Skeletal muscle cell (primary cell): ENCODE measurements at places on chromosomes 6 and 20.

DNA sequence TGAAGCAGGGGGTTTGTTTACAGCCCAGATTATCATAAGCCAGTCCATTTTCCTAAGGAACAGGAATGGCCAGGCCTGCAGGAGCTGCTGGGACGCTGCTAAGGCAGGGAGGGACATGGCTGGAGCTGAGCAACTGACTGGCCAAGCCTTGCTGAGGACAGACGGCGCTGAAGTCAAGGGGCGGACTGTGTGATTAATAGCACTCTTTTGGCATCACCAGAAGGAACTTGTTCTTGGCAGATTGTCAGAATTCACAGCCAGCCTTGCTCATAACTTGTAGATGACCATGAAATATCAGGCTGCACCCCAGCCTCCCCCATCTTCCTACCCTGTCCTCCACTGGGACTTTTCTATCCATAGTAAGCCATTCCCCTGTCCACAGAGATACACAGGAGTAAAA is 218.8 kb upstream of the RNF24 start:
- peak; percentile 91 for DNase-seq

DNA sequence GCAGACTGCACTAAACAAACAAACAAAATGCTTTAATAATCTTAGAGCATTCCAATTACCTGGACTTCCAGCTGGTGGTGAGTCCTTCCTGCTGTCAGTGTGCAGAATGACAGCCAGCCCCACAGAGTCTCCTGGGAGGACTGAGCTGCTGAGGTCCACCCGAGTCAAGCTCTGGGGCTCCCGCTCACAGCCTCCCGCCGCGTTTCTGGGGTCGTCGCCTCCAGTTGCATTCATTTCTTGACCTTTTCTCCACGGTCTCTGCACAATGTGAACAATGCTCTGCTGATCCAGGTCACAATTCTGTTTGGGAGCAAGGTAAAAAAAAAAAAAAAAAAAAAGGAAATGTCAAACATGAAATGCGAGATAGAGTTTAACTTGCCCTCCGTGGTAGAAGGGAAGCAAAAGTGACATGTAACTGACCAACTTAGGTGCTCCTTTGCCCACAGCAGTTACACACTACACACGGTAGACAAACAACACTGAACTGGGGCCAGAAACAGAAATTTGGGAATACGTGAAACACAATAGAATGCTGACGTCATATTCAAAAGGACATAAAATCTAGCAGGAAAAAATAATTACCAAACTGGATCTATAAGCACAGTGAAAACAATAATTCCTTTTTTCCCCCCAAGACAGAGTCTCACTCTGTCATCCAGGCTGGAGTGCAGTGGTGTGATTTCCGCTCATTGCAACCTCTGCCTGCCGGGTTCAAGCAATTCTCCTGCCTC is 464.9 kb downstream of the PRKN start:
- DNase-seq: no peak

GRCh38 chr6:162198925-162199324 is 528.6 kb downstream of the PRKN start:
- DNase-seq: no peak

DNA sequence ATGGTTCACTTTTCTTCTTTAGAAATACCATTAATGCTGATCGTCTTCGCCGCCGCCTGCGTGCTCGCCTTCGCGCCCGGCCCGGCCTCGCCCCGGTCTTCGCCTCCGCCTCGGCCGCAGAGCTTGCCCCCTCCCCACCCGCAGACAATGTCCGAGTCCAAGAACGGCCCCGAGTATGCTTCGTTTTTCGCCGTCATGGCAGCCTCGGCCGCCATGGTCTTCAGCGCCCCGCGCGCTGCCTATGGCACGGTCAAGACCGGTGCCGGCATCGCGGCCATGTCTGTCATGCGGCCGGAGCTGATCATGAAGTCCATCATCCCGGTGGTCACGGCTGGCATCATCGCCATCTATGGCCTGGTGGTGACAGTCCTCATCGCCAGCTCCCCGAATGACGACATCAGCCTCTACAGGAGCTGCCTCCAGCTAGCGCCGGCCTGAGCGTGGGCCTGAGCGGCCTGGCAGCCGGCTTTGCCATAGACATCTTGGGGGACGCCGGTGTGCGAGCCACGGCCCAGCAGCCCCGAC is 4.8 kb upstream of the PRPH2 start:
- DNase-seq: no peak

- no peak for DNase-seq
Measured at GRCh38 chr6:130239755-130240154, 17.0 kb upstream of the SAMD3 start.

DNA sequence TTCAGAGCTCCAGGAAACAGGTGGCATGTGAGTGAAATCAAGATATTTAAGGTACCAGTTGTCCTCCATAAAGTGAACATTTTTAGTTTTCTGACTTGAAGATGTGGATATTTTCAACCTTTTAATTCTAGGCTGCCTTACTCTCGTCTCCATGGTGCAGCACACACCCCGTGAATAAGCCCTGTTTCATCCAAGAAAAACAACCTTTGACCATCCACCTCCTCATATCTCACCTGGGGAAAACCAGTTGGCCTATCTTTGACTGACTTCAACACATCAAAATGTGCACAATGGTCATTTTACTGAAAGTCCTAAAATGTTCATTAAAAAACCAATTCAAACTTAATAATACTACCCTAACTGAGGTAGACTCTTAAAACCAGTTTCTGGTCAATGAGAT is 73.8 kb upstream of the CD2AP start:
- no peak for DNase-seq

- no peak for DNase-seq
Measured at GRCh38 chr20:62830821-62831220, 14.0 kb downstream of the COL9A3 start.

DNA sequence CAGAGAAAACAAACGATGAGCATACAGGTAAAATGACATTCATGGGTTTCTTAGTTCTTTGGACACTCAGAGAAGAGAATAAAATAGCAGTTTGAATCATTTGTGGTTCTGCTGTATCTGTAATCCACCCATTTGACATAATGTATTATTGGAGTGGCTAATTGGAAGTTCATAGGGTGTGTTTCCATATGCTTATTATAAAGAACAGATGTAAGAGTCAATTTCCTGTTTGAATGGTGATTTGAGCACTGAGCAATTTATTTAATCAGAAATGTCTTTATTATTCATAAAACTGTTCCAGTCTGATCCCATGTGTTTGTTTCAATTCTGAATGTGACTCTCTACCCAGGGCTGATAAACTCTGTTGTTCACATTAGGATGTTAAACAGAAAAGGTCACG is 939.1 kb downstream of the KIF16B start:
- DNase-seq: no peak

DNA sequence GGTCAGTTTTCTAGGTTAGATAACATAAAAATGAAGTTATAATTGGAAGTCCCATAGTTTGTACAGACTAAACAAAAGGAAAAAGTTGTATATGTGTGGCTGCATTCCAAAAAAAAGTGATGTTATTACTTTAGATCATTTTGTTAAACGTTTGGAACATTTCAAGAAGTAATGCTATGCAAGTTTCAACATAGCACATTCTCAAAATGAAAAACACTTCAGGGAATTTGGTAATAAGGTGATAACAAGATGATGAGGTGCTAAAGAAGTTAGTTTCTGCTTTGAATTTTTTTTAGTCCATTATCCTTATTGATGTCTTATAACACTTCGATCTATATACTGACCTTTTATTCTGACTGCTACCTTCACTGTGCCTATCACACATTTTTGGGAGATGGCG is 250.7 kb downstream of the PHF3 start:
- DNase-seq: no peak

DNA sequence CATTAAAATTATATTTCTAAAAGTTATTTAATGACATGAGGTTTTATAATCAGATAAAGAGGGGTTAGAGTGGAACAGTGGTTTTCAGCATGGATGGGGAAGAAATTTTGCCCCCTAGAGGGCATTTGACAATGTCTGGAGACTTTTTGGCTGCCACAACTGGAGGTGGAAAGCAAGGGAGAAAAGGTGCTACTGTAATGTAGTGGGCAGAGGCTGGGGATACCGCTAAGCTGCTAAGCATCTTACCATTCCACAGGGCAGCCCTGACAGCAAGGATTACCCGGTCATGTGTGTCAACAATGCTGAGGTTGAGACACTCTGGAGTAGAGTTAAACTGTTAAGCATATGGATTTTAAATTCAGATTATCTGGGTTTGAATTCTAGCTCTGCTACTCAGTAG is 52.9 kb upstream of the FABP7 start:
- DNase-seq: no peak

GRCh38 chr6:35081426-35081851 is 59.7 kb downstream of the TCP11 start:
- DNase-seq: no peak

DNA sequence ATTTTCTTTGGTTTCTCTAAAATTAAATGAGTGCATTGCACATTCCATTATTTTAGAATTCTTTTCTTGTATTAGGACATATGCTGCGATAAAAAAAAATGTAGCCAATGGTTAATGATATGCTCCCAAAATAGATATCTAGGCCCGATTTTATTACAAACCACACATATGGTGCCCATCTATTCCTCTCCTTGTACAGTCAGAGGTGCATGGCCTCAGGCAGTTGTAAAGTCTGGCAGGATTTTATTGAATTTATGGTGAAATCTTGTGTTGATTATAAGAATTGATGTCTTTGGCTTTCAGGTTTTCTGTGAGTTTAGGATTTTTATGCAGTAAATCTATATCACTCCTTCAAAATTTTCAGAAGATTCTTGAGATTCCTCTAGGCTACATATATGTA is 192.2 kb downstream of the RFPL4B start:
- no peak for DNase-seq

DNA sequence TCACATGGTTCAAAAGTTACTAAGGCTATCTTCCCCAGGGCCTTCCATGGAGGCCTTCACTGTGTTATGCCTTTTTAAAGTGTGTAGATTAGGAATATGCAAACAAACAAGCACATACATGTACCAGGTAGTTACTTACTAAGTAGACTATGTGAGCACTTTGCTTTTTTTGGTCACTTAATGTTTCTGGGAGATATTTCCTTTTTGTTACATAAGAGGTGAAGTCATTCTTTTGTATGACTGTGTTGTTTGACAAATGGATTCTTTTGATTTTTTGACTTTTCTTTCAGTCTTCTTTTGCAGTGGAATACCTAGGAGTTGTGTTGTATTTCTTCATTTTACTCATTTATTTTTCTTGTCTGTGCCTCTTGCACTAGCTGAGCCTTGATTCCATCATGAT is 39.6 kb upstream of the BCAS1 start:
- DNase-seq: no peak

GRCh38 chr20:21006611-21007010 is 99.5 kb downstream of the LINC00237 start:
- no peak for DNase-seq

DNA sequence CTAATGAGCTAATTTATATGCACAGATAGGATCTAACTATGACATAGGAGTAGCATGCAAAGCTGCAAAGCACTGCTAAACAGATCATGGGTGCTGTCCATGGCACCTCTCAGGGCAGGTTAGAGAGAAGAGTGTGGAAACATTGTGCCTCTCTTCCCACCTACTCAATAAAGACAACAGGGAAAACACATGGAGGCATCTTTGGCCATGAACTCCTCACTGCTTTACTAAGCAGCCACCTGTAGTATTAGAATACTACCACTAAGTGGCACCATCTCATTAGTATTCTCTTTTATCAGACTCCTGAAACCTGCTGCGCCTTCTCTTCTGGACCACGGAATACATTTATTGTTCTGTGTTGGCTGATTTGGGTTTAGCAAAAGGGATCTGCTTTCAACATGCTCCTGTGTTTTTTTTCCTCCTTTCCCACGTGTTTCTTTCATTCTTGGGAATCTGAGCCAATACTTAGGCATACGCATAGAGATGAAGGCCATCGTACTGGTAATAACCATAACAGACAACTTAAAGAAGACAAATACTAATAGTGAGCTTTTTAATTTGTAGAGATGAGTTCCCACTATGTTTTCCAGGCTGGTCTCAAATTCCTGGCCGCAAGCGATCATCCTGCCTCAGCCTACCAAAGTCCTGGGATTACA is 9.4 kb upstream of the HDDC2 start:
- DNase-seq: no peak

DNA sequence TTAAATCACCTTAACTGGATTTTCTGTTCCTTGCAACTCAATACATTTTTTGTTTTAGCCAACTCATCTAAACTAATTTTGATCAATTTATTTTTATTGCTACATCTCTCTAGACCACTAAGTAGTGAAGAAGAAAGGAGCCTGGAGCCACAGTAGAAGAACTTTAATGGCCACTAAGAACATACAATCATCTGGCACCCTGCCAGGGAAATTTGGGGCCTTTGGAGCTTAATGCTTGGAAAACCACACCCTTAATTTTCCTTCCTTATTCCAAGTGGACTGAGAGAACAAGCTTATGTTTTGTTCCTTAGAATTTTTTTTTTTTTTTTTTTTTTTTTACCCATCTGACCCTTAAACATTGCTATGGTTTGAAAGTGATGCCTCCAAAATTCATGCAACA is 12.0 kb upstream of the GMDS start:
- no peak for DNase-seq

- no peak for DNase-seq
Measured at GRCh38 chr6:49969605-49970004, at the start of gene DEFB113. TSS of gene DEFB113 (minus strand) at chr6:49969625. CDS start at chr6:49969625, 0 bp downstream.

DNA sequence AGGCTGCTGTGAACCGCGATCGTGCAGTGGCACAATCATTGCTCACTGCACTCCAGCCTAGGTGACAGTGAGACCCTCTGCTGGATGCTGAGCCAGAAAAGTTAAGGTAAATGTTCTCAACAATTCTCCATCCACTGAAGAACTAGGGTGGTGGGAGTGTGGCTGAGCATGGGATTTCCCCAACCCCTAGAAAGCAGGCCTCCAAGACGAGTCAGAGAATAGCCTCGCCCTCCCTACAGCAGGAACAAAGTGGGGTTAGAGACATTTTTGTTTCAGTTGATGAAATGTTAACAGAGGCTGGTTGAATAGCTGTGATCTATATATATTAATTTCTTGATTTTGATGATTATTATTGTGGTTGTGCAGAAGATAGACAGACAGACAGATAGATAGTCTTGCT is 6.1 kb upstream of the ALDH8A1 start:
- DNase-seq: no peak

GRCh38 chr6:132380358-132381029 is 20.8 kb downstream of the MOXD1 start:
- no peak for DNase-seq

GRCh38 chr20:64091770-64092169 is 7.6 kb upstream of the LKAAEAR1 start:
- DNase-seq: no peak

DNA sequence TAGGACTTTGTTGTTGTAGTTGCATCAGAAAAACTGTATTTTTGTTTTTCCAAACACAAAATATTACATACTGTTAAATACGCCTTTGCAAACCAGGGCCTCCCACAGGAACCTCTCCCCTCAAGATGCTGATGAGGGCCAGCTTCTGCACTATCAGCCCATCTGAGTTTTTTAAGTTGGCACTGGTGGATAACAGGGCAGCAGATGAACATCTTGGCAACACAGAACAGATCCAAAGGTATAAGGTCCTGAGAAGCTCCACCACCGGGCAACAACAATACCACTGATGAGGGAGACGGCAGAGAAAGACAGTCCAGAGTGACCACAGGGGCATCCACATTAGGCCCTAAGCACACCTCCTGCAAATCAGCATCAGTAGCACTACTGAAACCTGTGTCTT is 177.7 kb downstream of the DLL1 start:
- no peak for DNase-seq
